Renal cortex interstitium (tissue), 15 donors: ENCODE measurements at places on chromosomes 3 and 15. TPM values are rescaled to one million over a fixed set of nuclear protein-coding genes. Genes with fewer than 3 reads are reported as not detected.

DNA sequence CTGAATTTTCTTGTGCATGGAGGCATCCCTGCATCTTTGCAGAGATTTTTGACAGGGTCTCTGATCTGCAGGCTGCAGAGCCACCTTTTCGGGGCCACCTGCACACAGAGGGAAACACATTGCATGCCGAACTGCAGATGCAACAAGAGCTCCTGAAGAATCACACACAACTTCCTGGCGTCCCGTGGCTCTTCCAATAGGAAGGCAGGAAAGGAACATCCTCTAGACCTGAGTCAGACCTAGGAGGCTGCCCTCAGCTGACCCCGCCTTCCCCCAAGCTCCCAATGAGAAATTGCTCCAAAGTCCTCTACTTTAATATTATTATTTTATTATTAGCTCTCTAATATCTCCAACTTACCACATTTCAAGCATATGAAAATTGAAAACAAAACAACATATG is 213.2 kb upstream of the ARRDC4 start:
- no peak for DNase-seq

- DNase-seq, result no peak
Measured at GRCh38 chr3:73556520-73557372, 68.0 kb downstream of the PDZRN3 start.

DNA sequence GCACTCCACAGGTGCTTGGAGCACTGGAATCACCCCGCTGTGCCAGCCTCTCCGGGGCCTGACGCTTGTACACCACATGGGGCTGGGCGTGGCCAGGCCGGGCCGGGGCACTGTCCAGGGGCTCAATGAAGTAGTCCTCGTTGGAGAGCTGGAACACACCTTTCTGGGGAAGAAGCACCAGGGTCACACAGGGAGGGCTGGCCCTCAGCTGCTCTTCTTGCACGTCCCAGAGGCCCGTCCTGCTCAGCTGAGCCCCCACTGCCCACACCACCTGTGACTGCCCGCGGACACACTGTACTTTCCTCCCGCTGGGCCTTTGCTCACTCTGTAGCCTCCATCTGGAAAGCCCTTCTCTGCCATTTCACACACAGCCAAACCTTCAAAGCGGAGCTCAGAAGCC is 13.3 kb downstream of the ADAMTS7 start:
- DNase-seq, result no peak

DNA sequence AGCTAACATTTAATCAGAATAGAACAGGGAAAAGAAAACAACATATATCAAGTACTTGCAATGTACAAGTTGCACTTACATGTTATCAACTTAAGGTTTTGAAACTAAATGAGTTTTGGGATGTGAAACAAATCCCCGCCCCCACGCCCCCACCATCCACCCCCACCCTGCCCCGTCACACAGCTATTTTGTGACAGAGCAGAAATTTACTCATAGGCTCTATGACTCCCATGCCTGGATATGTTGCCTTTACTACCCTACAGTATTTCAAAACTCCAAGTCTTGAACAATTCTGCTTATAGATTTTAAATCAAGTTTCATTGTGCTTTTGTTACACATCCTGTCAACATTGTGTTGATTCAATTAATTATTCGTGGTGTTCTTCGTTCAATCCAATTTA is 18.1 kb upstream of the IL1RAP start:
- DNase-seq, result no peak

Gene ZNF148
- polyA plus RNA-seq, result 49.4 TPM

Gene MUC20
- polyA plus RNA-seq, result 16.3 TPM

DNA sequence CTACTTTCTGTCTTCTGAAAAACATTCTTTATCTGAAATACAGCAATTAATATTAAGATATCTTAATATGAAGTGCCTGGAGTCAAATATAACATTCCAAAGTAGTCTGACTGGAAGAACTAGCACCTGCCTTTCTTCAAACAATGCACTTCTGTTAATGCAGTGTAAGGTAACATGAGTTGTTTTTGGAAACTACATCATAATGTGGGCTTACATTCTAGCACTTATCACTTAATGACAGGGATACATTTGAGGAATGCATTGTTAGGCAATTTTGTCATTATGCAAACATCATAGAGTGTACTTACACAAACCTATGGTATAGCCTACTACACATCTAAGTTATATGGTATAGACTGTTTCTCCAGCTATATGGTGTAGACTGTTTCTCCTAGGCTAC is 49.2 kb downstream of the SLC15A2 start:
- no peak for DNase-seq

DNA sequence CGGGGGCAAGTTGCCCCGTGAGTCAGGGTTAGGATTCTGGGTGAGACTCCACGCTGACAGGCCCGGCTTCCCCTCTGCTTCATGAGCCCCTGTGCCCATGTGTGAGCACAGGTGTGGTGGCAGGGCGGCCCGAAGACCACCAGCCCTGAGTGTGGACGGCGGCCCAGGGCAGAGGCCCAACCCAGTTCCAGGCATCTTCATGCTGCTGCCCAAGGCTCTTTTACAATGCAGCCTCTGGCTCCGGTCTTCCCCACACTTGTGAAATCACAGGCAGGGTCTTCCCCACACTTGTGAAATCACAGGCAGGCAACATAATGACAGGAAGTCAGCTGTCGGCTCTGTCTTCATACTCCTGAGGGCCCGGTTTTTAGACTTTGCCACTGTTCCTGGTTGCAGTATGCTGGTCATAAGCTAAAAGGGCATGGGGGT is 78.8 kb downstream of the AAGAB start:
- DNase-seq, result no peak

DNA sequence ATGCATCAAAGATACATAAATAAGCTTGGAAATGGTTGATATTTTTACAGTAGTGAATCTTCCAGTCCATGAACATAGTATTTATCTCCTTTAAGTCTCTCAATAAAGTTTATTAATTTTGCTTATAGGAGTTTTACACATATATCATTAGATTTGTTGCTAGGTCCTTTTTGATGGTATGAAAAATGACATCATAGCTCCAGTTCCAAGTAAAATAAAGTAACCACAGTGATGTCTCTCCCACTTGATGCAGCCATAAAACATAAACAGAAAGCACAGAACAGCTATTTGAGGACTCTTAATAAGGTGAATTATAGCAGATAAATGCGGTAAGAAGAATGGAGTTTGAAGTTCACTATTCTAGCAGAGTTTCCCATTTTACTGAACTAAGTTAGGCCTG is 20.8 kb downstream of the DMXL2 start:
- no peak for DNase-seq

GRCh38 chr3:50737906-50738598 is 63.3 kb downstream of the DOCK3 start:
- no peak for DNase-seq

DNA sequence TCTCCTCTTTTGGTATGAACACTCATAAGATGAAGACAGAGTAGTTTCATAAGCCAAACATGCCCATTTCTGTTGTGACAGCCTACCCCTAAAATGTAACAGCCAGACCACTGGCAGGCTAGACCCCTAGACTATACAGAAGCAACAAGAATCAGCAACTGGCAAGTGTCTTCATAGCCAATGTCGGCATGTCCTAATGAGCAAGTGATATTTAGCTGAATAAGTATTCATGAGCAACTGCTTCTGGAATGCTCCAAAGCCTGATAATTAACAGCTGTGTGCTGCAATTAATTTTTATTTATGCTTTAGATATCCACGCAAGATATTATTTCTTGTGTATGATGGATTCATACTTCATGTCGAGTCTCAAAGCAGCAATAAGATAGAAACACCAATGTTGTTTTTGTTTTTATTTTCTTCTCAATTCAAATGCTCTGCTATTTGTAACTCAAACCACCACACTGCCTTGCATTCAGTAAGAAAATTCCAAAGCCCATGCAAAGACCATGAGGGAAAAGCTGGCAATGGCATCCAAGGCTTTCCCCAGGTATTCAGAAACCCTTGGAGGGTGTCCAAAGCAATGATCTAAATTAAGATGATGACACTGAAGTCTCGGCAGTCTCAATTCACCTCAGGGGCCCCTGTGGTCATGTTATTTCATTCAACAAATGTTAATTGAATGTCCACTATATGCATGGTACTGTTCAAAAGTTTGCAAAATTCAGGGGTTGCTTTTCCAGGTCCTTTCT is 167.7 kb upstream of the NECTIN3 start:
- no peak for DNase-seq

Gene CPA3
- polyA plus RNA-seq, result 0.20 TPM

Gene CCDC32
- polyA plus RNA-seq, result 34.0 TPM

Gene DAPK2
- 5.8 TPM for polyA plus RNA-seq

- no peak for DNase-seq
Measured at GRCh38 chr15:88792342-88793282, 10.6 kb upstream of the ACAN start.

Gene SCN5A
- polyA plus RNA-seq, result 1.2 TPM
